Fibroblast of pulmonary artery (primary cell): ENCODE measurements at places on chromosomes 3 and 15.

GRCh38 chr3:78562328-78562727, 1205.5 kb downstream of the ROBO1 start:
- no peak for DNase-seq

DNA sequence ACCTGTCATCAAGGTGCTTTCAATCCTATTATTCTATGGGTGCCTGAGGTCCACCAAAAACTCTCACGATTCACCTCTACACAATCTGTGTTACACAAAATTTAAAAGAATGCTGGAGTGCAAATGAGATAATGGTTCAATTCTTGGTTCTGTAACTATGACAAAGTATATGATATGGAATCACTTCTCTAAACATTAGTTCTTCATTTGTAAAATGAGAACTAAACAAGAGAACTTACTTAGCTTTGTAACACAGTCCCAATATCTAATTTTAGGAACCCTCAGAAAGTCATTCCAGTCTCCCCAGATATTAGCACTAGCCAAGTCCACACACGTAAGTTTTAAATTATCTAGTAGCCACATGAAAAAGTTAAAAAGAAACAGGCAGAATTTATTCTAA, 111.5 kb downstream of the TBL1XR1 start:
- no peak for DNase-seq

GRCh38 chr3:12299026-12299425, 10.2 kb downstream of the PPARG start:
- DNase-seq, result no peak

- DNase-seq, result no peak
Observed at GRCh38 chr3:34364335-34364734, 565.9 kb downstream of the PDCD6IP start.

DNA sequence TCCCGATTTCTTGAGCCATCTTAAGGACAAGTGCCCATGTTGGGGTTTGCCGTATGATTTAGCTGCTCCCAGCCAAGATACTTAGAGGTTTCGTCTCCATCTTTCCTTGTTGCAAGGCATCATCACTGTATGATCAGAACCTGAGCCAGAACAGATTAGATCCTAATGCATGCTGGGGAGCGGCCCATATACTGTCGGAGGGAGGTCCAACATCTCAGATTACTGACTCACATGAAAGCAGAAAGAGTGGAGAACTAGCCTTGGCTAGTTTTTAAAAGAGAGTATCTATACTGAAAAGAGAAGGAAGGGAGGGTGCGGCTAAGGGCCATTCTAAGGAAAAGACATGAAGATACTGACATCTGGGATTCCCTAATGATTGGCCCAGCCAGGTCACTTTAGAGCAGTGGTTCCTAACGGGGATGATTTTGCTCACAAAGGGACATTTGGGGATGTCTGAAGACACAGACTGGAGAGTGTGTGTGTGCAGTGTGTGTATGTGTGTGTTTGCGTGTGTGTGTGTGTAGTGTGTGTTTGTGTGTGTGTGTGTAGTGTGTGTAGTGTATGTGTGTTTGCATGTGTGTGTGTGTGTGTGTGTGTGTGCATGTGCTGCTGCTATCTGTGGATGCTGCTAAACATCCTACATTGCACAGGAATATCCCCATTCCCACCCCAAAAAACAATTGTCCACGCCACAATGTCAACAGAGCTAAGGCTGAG, 12.3 kb upstream of the LYSMD4 start:
- DNase-seq, result no peak

GRCh38 chr3:50649451-50649931, 25.2 kb upstream of the DOCK3 start:
- no peak for DNase-seq

DNA sequence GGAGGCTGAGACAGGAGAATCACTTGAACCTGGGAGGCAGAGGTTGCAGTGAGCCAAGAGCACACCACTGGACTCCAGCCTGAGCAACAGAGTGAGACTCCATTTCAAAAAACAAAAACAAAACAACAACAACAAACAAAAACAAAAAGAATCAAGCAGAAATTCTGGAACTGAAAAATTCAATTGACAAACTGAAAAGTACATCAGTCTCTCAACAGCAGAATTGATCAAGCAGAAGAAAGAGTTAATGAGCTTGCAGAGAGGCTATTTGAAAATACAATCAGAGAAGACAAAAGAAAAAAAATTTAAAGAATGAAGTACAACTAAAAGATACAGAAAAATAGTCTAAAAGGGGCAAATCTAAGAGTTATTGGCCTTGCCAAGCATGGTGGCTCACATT, 22.6 kb downstream of the EFHB start:
- no peak for DNase-seq

DNA sequence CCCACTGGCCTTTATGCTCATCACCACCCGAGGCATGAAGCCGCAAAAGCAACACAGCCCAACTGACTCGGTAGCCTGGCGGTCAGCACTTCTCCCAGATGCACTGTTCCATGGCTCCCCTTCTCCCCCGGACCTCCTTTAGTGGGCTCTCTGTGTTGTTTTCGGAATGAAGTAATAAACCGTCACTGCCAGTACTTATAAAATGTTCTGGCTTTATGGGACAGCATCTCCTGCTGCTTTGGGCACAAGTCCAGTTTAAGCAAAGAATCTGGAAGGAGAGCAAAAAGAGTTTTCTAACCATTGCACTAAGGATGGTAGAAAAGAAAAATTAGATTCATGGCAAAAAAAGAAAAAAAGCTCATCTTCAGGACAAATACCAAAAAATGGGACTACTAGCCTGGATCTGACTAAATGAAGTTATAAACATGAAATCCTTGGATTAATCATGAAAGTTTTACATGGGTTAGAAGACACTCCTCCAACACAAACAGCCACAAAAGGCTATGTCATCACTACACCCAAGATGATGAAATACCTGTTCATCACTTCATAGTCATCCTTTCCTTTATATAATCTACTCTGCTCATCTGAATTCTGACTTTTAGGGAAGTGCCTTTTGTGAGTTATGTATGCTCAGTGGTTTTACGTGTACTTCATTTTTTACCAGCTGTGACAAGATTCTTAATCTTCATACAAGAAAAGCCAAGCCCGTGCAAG, 89.5 kb upstream of the UBE2E2 start:
- peak; percentile 68 for DNase-seq

GRCh38 chr15:25572191-25572590, 133.4 kb upstream of the UBE3A start:
- peak; percentile 11 for DNase-seq

- no peak for DNase-seq
Observed at GRCh38 chr3:127822682-127823425, 539 bp upstream of the MGLL start.

- DNase-seq, result no peak
Observed at GRCh38 chr3:99425930-99426329, 212.5 kb upstream of the COL8A1 start.

- no peak for DNase-seq
Observed at GRCh38 chr3:63492464-63492863, 160.0 kb upstream of the SNTN start.

DNA sequence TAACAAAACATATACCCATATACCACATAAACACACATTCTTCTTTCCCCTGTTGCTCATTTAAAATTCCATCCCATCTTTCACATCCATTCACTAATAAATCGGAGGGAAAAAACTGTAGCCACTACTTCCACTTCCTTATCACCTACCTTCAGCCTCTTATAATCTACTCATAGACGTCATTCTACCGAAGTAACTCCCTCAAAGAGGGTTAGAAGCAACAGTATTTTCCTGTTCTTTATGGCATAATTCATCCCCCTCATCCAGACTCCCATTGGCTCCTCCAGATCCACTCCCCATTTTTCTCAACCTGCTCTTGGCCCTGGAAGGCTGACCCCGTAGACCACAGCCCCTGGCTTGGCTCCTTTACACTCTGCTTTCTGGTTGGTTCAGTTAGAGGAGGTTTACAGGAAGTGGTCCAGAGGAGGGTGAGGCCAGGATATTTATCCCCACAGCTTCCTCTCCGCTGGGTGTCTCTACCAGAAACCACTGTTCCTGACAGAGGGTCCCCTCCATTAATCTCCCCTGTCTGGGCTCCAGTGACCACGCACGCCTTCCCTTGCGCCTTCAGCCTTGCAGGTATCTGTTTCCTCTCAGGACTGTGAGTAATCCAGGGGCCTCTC, 46.3 kb downstream of the FMN1 start:
- no peak for DNase-seq

GRCh38 chr3:33023176-33024136, 72.0 kb downstream of the CCR4 start:
- DNase-seq, result no peak

DNA sequence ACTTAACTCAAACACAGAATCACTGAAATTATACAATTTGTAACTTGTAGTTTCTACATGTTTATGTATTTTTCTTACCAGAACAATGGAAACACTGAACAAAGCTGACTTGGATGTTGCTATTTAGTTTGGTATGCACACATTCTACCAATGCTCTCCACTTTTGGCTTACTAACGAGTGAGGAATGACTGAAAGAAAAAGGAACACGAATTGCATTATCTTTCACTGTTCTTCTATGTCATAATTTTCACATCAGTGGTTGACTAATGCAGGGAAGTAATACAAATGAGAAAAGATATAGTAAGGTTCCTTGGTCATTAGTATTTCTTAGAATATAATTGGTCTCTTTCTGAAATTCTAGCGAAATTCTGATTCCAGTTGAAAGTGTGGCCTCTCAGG, 9.8 kb upstream of the CNTN3 start:
- DNase-seq, result peak; percentile 83

- no peak for DNase-seq
Observed at GRCh38 chr3:139043554-139044365, 932 bp downstream of the PRR23C start.

- DNase-seq, result no peak
Observed at GRCh38 chr3:39220407-39221140, 28.2 kb upstream of the XIRP1 start.

DNA sequence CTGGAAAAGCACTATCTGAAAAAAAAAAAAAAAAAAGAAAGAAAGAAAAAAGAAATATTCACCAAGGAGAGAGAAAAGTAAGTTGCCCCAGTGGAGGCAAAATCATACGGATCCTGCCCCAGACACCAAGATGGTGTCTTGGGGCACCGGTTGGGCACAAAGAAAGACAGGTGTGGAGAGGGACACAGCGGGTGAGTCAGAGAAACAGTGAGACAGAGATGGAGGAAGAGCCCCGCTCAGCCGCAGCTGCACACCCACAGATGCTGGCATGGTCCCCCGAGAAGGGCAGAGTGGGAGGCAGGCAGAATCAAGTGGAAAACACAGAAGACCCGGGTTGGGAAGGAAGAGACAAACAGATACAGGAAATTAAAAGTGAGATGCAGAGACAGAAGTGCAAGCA, 129.7 kb upstream of the SMAD3 start:
- no peak for DNase-seq

DNA sequence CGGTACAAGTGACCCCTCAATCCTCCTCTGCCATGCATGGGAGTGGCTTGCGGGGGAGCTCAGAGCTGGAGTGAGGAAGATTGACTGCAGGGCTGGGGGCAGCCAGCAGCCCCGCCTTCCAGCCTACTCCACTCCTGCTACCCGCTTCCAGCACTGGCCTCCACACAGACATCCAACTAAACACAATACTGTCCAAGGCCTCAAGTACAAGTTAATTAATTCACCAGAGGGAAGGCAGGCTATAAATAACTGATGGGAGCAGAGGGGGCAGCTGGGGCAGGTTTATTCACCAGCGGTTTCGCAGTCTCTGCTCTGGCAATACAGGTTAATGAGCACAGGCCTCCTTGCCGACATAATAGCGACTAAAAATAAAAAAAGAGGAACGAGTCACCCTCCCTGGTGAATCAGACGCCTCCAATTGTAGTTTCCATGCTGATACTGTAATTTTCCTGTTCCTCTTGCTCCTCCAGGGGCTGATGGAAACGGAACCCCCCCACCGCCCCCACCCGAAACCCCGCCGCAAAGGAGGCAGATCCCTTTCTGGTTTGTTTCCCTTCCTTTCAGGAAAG, 166.4 kb upstream of the TLE3 start:
- no peak for DNase-seq

- peak; percentile 24 for DNase-seq
Observed at GRCh38 chr3:38297947-38298711, 16.0 kb downstream of the SLC22A14 start.

DNA sequence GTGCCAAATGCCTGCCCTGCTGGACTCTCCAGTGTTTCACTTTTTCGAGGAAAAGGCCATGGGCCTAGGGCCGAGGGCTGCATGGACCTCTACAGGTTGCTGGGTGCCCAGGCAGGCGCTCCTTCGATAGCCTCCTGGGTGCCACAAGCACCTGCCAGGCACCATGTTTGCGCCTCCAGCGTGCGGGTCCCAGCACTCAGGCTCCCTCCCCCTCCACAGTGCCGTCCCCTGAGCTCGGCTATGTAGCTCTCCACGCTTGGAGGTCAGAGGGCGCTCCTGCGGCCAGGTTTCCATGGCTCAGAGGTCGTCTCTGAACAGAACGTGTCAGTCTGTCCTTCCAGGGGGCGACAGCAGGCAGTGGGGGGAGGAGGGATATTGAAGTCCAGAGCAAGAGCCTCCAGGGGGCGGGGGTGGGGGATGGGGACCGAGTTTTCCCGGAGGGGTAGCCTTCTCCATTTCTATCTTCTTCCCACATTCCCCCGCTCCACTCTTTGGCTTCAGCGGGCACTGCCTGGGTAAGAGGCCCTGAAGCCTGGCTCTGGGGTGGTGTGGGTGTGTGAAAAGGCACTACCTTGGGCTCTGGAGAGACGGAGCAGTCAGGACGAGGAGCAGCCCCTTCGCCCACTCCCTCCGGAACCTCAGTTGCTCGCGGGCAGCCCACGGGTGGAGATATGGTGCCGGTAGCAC, 3.6 kb downstream of the ONECUT1 start:
- DNase-seq, result no peak

DNA sequence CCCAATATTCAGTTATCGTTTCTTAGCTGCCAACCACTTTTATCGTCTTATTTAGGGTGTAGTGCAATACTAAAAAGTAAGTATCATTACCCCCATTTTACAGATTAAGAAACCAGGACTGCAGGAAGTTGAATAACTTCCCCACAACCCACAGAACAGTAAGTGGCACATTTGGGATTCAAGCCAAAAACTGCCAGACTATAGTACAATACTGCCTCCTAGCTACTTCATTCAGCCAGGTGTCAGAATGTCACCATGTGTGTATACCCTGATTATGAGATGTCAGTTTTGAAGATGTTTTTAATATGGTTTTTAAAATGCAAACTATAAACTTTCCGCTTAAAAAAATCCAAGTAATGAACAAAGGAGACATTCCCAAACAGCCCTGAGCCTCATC, 74.2 kb upstream of the PROK2 start:
- DNase-seq, result peak; percentile 23

GRCh38 chr15:101560722-101561583, 71.4 kb upstream of the PCSK6 start:
- no peak for DNase-seq

DNA sequence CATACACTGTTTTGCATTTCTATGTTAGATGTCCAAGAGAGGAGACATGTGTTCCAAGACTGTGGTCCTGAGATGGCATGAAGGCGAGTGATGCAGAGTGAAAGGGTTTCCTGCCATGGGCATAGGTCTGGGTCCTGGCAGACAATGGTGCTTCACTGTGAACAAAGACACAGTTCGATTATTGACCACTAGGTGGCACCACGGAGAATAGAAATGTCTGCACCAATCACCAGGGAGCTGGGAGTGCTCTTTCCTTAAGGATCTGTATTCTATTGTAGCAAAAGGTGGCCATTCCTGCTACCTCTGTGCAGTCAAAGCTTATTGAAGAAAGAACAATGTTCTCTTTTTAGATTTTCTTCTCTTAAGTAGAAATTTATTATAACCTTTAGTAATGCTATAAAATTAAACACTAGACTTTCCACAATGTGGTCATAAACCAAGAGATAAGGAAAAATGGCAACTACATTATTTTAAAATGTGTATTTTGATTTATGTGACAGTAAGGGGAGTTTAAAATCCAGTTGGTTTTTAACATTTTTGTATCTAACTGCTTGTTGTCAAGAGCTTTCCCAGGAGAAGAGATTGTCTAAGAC, 88.7 kb downstream of the GABRG3 start:
- peak; percentile 39 for DNase-seq
